ENCODE measurements at places on chromosomes 2 and 18.

DNA sequence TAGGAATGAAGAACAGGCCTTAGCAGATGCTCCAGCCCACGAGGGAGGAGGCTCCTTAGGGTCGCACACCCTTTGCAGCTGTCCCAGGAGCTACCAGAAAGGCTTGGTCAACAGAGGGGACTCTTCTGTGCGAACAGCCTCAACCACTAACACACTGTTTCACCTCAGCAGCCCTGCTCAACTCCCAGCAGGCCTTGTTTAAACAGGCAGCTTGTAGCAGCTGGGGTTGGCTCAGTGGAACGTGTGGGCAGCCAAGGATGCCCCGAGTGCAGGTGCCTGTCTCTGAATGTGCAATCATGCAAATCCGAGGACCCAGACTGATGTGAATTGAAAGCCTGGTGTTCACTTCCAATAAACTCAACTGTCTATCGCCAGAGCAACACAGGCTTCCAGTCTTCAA is 88.7 kb upstream of the CXCR4 start:
- DNase-seq = peak; percentile 37

DNA sequence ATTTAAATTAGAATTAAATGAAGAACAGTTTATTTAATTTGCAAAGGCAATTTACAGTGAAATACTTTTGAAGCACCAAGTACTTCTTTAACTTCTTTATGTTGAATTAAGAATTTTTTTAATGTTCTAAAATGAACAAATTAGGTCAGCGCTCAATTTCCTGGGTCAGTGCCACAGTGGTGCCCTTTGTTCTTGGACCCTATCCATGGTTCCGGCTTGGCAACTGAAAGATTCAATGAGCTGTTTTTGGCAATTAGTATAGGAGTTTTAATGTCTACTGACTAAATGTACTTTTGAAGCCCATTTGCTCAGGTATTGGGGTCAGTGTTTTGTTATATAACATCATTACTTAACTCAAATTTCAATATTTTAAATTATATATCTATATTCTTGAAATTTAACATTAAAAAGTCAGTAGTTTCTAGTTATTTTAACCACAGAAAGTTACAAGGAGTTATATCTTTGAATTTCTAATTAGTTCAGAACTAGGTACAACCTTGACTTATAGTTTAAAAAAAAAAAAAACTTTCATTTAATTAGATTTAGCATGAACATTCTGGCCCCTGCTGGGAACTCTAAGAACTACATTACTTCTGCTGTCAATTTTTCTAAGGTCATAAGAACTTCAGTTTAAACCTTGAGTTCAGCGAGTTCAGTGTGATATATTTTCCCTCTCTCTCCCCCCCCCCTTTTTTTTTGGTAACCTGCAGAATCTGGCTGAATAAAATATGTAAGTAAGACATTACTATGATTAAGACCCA is 7.6 kb upstream of the MSTN start:
- peak; percentile 47 for DNase-seq

GRCh38 chr2:124131276-124131675 is 106.2 kb downstream of the CNTNAP5 start:
- DNase-seq = no peak

GRCh38 chr2:129791712-129792111 is 187.8 kb upstream of the RAB6C start:
- no peak for DNase-seq

DNA sequence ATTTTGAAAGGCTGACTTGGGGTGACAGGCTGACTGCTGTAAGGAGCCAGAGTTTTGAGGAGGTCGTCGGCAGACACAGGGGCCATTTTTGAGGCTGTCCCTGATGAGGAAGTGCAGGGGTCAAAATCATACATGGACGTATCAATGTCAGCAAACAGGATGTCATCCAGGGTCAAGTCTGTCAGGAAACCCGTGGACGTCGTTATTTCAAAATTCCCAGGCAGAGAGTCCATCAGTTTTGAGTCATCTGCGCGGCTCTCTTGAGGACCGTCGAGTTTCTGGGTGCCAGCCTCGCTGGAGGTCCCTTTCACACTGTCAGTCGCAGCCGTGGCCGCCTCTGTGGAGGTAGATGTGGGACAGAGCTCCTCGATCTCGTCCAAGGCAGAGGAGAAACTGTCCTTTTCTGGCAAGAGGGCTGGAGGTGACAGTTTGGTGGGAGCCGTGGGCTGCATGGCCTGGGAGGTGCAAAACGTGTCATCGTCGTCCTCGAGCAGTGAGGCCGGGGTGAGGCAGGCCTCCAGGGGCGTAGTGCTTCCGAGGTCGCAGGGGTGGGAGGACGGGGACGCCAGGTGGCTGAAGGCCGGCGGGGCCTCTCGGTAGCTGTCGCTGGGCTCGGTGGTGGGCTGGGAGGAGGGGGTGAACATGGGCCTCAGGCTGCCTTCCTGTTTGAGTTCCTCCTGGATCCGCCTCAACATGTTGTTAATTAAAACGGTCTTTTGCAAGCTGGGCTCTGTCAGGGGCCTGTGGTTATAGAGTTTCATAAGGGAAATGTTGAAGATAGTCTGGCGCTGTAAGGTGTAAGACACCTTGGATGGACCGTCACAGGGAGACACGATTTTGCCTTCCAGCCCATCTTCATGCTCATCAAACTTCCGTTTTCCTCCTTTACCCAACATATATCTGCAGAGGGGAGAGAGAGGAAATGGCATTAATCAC is 17.5 kb downstream of the SERTAD2 start:
- DNase-seq = no peak

DNA sequence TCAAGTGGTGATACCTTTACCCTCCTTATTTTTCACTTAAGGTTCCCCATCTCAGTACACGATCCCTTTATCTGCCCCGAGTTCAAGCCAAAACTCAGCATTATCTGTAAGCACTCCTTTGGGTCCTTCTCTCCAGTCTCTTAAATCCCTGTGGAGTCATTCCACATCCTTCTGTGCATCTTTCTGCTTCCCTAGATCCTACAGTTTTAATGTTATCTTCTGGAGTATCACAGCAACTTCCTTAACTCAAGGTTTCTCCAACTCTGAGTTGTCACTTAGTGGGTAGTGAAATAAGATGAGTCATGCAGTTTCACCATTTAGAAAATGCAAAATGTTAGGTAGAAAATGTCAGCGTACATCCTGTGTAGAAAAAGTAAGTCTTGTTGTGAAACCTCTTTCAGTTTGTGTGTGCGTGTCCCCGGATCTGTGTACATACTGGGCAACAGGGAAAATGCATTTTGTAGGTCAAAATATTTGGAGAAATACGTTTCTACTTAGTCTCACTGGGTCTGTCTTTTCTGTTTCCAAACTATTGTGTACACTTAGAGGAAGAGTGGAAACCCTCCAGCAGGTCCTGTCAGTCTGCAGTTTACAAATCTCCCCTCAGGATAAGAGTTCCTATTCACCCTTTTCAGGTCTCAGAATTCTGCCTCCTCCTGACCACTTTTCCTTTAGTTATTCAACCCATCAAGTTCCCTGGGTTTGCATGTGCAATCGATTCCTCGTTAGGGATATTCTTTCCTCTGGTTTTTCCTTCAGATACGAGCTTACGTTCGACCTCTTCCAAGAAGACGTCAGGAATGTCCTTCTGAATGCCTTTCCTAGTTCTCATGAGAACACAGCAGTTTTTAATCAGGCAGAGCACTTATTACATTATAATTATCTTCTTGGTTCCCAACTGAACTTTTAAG is 154.8 kb downstream of the TGIF1 start:
- no peak for DNase-seq

GRCh38 chr2:181149056-181149455 is 168.7 kb downstream of the UBE2E3 start:
- no peak for DNase-seq

GRCh38 chr2:25981596-25982272 is 563 bp downstream of the KIF3C start:
- no peak for DNase-seq

DNA sequence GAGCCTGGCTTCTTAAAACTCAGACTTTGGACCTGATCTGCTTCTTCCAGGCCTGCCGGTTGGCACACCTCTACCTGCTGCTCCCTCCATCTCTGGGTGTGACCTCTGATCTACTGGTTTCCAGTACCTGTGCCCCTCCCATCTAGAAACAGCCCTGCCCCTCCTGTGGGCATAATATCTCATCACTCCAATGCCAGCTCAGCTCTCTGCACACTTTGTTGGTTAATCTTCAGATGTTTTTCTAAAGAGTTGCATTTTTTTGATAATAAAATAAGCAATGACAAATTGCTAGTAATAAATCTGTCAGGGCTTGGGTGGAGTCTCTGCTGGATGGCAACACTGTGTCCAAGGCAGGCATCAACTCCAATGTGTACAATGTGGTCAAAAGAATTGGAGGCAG is 89.6 kb upstream of the PPP1CB start:
- DNase-seq = peak; percentile 6

- no peak for DNase-seq
Measured at GRCh38 chr2:27741673-27742072, 29.8 kb upstream of the MRPL33 start.

GRCh38 chr2:143390171-143390570 is 261.0 kb downstream of the ARHGAP15 start:
- no peak for DNase-seq

DNA sequence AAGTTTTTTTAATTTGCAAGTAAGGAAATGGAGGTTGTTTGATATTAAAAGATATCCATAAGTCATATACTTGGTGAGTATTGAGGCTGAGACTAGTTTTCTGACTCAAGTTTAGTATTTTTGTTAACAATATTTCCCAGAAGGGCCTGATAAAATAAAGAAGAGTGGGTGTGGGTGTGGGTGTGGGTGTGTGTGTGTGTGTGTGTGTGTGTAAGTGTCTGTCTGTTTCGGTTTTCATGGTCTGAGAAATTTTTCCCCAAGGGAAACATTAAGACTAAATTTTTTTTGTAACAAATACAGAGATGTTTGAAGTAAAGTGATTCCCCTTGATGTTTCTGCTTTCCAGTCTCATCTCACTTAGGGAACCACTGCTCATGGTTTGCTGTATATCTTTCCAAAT is 36.5 kb downstream of the PPM1B start:
- DNase-seq = no peak

DNA sequence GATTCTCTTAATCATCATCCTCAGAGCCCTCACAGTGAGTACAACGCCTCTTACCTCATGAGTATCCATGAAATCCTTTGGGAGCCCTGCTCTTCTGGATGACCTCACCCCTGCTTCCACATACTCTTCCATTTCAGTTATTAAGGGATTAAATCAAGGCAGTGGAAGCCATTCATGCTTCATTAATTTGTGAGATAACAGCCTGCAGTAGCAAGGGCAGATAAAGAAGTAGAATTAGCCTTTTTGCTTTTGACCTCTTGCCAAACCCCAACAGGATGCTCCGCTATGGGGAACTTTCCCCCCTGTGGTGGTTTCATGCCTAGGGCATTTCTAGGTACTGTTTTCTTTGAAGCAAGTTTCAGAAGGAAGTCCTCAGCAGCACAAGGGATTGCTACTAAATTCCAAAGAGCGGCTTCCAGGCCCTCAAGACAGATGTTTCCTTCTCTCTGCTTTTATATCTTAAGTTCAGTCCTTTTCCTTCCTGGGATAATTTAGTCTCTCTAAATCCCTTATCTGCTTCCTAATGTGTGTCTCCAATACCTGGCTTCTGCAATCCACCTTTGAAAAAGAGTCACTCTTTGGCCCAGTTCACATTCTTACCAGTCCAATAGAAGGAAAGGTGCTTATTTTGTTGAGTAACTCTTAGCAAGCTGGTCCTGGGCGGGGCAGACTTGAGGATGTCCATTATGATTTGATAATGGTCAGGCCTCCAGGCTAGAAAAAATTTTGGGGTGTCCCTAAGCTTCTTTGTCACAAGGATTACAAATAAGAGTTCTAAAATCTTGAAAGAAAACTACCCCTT is 76.9 kb downstream of the MYO1B start:
- no peak for DNase-seq

- no peak for DNase-seq
Measured at GRCh38 chr2:7753777-7754176, 836.6 kb downstream of the RNF144A start.

GRCh38 chr2:136363900-136364299 is 246.0 kb upstream of the CXCR4 start:
- DNase-seq = peak; percentile 70

DNA sequence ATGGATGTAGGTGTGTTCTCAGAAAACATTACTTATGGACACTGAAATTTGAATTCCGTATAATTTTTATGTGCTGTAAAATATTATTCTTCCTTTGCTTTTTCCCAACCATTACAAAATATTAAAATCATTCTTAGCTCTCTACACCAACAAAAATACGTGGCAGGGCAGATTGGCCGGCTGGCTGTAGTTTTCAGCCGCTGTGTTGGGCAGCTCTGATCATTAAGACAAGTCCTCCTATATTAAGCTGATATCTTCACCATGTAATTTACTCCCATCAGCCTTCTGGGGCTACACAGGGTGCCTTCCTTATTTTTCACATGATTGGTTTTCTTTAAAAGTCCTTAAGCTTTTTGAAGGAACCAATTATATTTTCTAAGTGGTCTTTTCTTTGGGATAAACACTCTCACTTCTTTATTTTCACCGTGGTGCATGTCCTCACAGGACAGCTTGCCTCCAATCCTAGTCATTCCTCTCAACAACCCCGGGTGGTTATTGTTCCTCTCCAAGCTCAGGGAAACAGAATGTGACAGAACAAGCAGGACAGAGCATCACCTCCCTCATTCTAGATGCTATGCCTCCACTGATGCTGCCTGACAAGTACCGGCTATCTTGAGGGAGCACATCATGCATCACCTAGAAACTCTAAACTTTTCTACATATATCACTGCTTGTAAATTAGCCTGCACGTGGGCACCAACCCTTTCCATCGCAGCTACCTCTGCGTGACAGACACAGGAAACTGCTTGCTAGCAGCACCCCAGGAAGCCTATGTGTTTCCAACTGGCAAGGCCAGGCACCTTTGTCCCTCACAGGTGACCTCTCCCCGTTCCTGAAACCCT is 362.3 kb downstream of the MYCN start:
- no peak for DNase-seq

DNA sequence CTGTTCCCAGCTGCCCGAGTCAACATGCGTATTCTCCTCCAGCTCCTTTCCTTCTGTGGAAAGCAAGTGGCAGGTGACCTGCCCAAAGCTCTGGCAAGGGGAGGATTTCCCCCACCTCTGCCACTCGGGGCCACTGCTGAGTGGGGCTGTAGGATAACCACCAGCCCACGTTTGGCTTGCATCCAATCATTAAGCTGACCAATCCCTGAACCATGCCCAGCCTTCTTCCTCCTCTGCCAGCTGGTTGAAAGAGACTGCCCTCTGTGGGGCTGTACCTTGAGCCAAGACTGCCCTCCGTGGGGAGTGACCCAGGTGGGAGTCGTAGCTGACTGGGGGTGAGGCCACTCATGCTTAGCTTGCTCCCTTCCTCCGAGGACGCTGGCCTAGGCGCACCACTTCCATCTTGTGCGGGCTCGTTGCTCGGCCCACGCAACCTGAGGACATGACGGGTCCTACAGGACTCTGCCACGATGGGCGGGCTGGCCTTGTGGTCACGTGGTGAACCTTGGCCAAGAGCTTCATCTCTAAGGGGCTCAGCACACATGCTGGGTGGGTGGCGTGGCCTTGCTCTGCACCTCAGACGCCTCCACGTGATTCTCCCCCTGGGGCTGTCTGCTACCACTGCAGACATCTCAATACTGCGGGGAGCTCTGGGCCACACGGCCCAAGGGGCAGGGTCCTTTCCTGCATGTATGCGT is 112.1 kb downstream of the NDUFA10 start:
- DNase-seq = no peak

GRCh38 chr2:19195661-19196060 is 162.8 kb downstream of the OSR1 start:
- no peak for DNase-seq

All from NCI-H446 treated with DMSO at 0.1 percent for 48 hours (cell line).